ENCODE measurements at places on chromosomes 1 and 21.

DNA sequence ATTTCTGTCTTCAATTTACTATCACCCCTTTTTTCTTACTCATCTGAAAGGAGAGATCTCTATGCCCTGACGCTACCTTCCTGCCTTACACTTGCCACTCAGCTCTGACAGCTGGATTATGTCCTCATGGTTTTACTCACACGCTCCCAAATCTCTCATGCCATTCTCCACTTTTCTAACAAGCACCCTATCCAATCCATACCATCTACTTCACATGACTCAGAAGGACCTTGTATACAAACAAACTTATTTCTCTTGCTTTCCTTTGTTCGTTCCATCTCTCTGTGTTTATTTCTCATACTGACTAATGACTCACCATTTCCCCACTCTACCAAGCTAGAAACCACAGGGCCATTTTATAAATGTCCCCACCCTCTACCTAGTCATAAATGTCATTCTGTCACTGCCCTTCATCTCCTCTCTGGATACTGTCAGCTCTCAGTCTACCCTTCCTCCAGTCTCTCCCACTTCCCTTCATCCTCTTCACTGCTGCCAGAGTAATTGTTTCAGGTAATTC, 87.3 kb downstream of the USP24 start:
- no peak for DNase-seq

- no peak for DNase-seq
Measured at GRCh38 chr1:234217316-234217840, 155.9 kb upstream of the COA6 start.

GRCh38 chr1:43872280-43872679, 61.3 kb upstream of the ARTN start:
- DNase-seq = no peak

DNA sequence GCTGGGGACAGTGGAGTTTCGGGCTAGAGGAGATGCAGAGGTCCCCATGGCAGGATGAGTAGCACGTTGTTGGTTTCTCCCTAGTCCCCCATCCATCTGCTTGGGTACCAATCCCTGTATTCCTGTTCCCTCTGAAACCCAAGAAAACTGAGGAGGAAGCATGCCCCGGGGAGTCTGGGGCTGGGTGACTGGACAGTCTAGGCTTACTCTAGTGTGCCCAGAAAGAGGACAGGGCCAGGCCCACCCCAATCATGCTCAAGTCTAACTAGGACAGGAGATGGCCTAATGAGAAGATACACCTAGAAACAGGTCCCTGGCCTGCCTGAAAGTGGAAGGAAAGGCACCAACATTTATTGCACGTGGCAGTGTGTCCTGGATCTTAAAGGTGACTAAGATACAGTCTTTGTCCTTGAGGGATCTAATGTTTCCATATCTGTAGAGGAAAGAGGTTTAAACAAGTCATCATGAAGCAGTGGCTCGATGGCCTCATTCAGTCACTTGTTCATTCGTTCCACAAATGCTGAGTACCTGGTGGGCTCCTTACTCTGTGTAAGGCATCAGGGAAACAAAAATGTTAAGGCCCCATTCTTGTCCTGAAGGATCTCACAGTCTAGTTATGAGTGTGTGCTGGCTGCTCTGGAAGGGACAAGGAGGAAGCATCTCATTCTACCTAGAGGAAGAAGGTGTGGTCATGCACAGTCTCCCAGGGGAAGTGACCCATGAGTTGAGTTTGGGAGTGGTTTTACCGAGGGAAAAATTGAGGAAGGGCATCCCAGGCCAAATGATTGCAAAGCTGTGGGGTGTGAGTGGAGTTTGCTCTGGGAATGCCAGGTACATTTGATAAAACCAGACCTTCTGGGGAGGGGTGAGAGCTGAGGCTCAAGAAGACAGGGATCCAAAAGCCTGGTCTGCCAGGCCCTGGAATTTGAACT, 10.0 kb downstream of the CDK18 start:
- no peak for DNase-seq

- no peak for DNase-seq
Measured at GRCh38 chr1:239436286-239436685, 49.9 kb downstream of the CHRM3 start.

DNA sequence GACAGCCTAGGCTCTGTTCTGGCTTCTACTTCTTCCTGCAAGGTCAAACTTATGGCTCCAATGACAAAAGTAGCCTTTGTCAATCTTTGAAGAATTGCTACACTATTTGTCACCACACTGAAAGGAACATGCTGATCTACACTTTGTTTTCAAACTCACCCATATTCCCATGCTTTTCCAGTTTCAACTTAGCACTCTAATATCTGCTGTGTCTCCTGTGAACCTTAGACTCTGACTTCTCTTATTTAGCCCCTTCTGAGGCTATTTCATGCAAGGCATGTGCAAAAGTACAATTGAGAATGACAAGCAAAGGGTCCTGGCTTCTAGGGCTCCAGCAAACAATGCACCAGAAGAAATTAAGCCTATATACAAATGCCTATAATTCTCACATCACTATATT, 374.9 kb downstream of the VAV3 start:
- DNase-seq = no peak
